Neural crest cell (in vitro differentiated cells): ENCODE measurements at places on chromosomes 1 and 21. TPM values are rescaled to one million over a fixed set of nuclear protein-coding genes. Genes with fewer than 3 reads are reported as not detected.

Gene ANGPTL3
- total RNA-seq = not detected in 2 replicates

Gene HCN3
- total RNA-seq = 20.8 and 22.4 TPM in 2 replicates

Gene ADGRL4
- 0.75 and 0.98 TPM in 2 replicates for total RNA-seq

Gene ZNF683
- not detected in 2 replicates for total RNA-seq

Gene MTR
- 41.4 and 42.9 TPM in 2 replicates for total RNA-seq

Gene RGS16
- total RNA-seq = 5.8 and 6.4 TPM in 2 replicates

Gene CSF3R
- not detected in 2 replicates for total RNA-seq

Gene CD1B
- total RNA-seq = not detected in 2 replicates

Gene HDAC1
- 128 and 130 TPM in 2 replicates for total RNA-seq

Gene C1orf116
- total RNA-seq = 0.30 and 0.37 TPM in 2 replicates

Gene IL10
- total RNA-seq = not detected in 2 replicates

Gene GLIS1
- total RNA-seq = not detected in 2 replicates

Gene VSIG8
- not detected in 2 replicates for total RNA-seq

Gene ACTN2
- total RNA-seq = 0.54 and 0.91 TPM in 2 replicates

Gene EPS8L3
- total RNA-seq = not detected in 2 replicates

Gene ZNF593OS
- total RNA-seq = not detected in 2 replicates

Gene ASCL5
- total RNA-seq = not detected in 2 replicates

Gene DHCR24
- 396 and 417 TPM in 2 replicates for total RNA-seq

Gene ZBTB40
- 30.7 and 31.8 TPM in 2 replicates for total RNA-seq

Gene GJA5
- 1.1 and 1.2 TPM in 2 replicates for total RNA-seq

Gene PTPN22
- total RNA-seq = not detected in 2 replicates

Gene TEX50
- not detected in 2 replicates for total RNA-seq

Gene BPNT1
- total RNA-seq = 20.2 and 21.1 TPM in 2 replicates

Gene WRAP73
- total RNA-seq = 26.0 and 28.9 TPM in 2 replicates

Gene ADORA1
- 1.9 and 2.0 TPM in 2 replicates for total RNA-seq

Gene SPRR3
- total RNA-seq = not detected in 2 replicates

Gene SCAF4
- total RNA-seq = 71.8 and 74.3 TPM in 2 replicates

Gene USH2A
- total RNA-seq = 0.11 and 0.14 TPM in 2 replicates

Gene ATPAF1
- total RNA-seq = 67.8 and 69.3 TPM in 2 replicates

Gene LCE2A
- total RNA-seq = not detected in 2 replicates

Gene WDR64
- 0.32 TPM in 1 of 2 replicates, not detected in the other for total RNA-seq

Gene CCDC17
- total RNA-seq = 1.9 and 2.4 TPM in 2 replicates

Gene ST6GALNAC5
- total RNA-seq = 37.4 and 45.6 TPM in 2 replicates

Gene AUNIP
- 13.6 and 15.2 TPM in 2 replicates for total RNA-seq

Gene CNKSR1
- 3.0 and 3.6 TPM in 2 replicates for total RNA-seq

Gene INTS3
- total RNA-seq = 78.4 and 79.2 TPM in 2 replicates

Gene FYB2
- total RNA-seq = not detected in 2 replicates

Gene SLC30A10
- total RNA-seq = 0.63 and 0.73 TPM in 2 replicates

Gene DEPDC1
- 30.3 and 31.6 TPM in 2 replicates for total RNA-seq

Gene ATAD3C
- 0.23 and 0.41 TPM in 2 replicates for total RNA-seq

Gene PLK3
- 15.3 and 15.7 TPM in 2 replicates for total RNA-seq

Gene APCS
- total RNA-seq = not detected in 2 replicates

Gene KIAA0040
- 0.14 and 0.42 TPM in 2 replicates for total RNA-seq

Gene PGLYRP3
- not detected in 2 replicates for total RNA-seq

Gene LCE1A
- total RNA-seq = not detected in 2 replicates

Gene CACNA1S
- 0.07 TPM in 2 replicates for total RNA-seq

Gene C1QB
- total RNA-seq = not detected in 2 replicates

Gene DNAJC11
- total RNA-seq = 82.5 and 86.6 TPM in 2 replicates

Gene C1orf185
- not detected in 2 replicates for total RNA-seq

Gene ZFYVE9
- total RNA-seq = 28.0 and 29.7 TPM in 2 replicates

Gene APH1A
- 142 and 145 TPM in 2 replicates for total RNA-seq

Gene RPE65
- total RNA-seq = not detected in 2 replicates

Gene SPRR2G
- total RNA-seq = not detected in 2 replicates

Gene KMO
- not detected in 2 replicates for total RNA-seq

Gene LRRC53
- total RNA-seq = not detected in 2 replicates

Gene HES5
- total RNA-seq = 90.9 and 92.2 TPM in 2 replicates

Gene AMY2A
- not detected in 2 replicates for total RNA-seq

Gene S100A6
- not detected in 2 replicates for total RNA-seq
